Epithelial cell of esophagus (primary cell): ENCODE measurements at places on chromosomes 13 and 19.

GRCh38 chr19:45097776-45098520 lies 5.0 kb downstream of the PPP1R37 start:
- peak; percentile 86 for DNase-seq

DNA sequence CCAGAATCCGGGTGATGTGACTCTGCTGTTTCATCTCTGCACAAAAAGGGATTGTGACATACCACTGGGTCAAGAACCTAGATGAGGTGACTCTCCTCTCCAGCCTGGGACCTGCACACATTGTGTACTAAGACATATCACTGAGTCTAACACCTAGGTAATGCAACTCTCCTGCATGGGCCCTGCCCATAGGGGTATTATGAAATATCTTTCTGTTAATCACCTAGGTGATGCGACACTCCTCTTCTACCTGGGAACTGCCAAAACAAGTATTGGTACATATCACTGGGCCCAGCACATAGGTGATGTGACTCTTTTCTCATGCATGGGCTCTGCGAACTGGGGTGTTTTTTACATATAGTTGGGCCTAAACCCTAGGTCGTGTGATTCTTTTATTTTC lies 35.5 kb upstream of the ZNF254 start:
- DNase-seq = peak; percentile 92

DNA sequence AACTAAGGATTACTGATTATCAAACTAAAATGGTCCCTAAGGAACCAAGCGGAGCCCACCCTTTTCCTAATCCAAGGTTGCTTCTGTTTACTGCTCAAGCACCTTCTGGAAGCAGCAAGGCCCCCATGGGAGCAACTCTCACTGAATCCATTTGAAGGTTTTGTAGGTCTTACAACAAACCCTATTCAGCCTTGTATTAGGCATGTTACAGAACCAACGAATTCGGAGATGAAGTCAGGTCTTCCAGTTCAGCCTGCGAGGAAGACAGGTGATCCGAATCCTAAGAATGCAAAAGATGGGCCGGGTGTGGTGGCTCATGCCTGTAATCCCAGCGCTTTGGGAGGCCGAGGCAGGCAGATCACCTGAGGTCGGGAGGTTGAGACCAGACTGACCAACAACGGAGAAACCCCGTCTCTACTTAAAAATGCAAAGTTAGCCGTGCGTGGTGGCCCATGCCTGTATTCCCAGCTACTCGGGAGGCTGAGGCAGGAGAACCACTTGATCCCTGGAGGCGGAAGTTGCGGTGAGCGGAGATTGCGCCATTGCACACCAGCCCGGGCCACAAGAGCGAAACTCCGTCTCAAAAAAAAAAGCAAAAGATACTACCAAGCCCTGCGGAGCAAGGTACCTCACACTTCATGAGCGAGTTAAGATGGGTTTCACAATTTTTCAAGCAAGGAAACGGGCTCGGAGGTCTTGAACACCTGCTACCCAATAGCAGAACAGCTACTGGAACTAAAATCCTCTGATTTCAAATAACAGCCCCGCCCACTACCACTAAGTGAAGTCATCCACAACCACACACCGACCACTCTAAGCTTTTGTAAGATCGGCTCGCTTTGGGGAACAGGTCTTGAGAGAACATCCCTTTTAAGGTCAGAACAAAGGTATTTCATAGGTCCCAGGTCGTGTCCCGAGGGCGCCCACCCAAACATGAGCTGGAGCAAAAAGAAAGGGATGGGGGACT lies 609 bp downstream of the ZAR1L start:
- DNase-seq = peak; percentile 42

DNA sequence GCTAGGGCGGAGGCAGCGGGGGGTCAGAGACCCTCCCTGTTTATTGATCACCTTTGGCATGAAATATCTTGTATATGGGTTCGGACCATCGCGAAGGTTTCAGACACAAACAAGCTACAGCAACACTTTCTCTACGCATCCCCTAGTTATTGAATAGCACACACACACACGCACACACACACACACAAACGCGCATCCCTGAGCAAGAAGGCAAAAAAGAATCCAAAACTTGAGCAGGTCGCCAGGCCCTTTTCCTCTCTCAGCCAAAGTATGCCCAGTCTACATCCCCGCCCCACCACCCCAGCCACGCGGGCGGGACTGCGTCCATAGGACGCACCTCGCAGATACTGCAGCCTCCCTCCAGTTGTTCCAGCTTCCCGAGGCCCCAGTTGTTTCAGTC lies 16.0 kb downstream of the POU4F1 start:
- no peak for DNase-seq

GRCh38 chr13:25731037-25731436 lies 320.8 kb downstream of the SHISA2 start:
- no peak for DNase-seq

DNA sequence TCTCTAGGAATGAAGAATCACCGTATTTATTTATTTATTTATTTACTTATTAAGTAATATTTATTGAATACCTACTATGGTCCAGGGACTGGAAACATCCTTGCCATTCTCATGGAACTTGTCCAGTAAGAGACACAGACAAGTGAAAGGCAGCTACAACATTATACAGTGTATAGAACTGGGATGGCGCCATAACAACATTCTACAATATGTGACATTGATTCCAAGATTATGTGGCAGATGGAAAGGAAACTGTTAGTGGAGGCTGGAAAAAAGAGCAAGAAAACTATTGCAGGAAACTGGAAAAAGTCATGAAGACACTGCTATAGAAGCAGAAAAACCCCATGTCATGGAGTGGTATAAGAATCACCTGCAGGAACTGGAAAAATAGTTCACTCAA lies 9.4 kb upstream of the TBC1D4 start:
- DNase-seq = no peak

GRCh38 chr19:22807061-22807835 lies 23.3 kb upstream of the ZNF99 start:
- no peak for DNase-seq

GRCh38 chr19:5466814-5467291 lies 11.6 kb downstream of the ZNRF4 start:
- peak; percentile 19 for DNase-seq

DNA sequence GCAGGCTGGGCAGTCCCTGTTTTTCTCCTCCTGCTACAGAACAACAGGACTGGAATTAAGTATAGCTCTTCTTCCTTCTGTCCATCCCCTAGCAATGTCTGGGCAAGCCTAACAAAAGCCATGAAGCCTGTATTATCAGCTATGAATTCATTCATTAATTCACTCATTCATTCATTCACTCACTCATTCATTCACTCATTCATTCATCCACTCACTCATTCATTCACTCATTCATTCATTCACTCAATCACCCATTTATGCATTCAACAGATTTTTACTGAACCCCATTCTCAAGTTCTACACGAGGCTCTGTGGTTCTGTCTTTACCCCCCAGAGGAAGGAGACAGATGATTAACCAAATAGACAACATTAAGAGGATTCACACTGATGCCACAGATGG lies 69.9 kb downstream of the CACNA1A start:
- DNase-seq = no peak

- DNase-seq = no peak
Measured at GRCh38 chr19:29753190-29753933, 38.3 kb upstream of the C19orf12 start.

DNA sequence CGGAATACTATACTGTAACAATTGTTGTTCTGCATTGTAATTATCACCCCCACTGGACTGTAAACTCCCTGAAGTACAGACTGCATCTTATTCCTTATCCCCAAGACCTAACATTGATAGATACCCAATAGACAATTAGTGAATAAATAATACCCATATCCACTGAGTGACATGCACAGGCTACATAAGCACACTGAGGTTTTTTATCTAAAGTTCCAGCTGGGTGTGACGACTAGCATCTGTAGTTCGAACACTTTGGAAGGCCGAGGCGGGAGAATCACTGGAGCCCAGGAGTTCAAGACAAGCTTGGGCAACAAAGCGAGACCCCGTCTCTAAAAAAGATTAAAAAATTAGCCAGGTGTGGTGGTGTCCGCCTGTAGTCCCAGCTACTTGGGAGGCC lies 2.5 kb downstream of the KPNA3 start:
- no peak for DNase-seq

DNA sequence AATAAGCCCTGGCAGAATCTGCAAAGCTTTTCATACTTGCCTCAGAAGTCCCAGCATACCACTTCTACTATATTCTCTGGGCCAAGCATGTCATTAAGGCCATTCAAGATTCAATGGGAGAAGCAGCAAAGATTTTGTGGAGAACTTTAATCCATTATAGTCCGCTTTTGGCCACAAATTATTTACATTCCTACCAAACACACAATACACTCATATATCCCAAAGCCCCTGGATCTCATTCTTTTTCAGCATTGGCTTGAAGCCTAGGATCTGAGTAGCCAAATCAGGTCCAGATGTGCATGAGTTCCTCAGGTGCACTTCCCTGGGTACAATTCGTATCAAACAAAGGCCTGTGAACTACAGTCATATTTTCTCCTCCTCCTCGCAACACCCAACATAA lies 203.4 kb downstream of the NDFIP2 start:
- DNase-seq = no peak

- no peak for DNase-seq
Measured at GRCh38 chr13:112161521-112162301, 94.8 kb downstream of the SOX1 start.

DNA sequence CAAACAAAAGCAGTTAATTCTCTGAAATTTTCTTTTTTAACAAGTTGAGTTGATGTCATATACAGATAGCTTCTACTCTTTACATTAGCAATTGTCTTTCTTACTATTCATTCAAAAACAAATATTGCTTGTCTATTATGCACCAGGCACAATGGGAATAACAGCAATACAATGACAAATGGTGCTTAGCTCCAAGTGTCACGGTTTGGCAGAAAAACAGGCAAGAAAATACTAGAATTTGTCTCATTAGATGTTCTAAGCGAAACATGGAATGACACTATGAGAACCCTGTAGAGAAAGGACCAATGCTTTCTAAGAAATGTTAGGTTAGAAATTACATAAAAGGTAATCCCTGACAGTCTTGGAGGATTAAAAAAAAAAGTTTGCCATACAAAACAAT lies 187.6 kb downstream of the PCDH9 start:
- no peak for DNase-seq

DNA sequence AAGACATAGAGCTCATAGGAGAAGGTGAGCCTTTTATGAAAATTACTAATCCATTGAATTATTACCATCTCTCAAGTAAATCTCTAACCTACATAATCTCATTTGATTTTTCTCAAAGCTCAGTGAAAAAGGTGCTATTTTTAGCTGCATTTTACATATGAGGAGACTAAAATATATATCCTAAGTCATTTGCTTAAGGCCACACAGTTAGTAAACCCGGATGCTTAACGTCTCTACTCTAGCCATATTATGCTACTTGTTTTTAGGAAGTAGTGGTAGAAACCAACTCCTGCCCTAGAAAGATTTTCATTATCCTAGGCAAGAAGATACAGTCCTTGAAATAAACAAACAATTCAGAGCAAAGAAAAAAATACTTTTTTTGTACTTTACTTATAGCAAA lies 108.9 kb downstream of the RBM26 start:
- DNase-seq = no peak

GRCh38 chr13:78430166-78430791 lies 173.1 kb downstream of the POU4F1 start:
- no peak for DNase-seq

DNA sequence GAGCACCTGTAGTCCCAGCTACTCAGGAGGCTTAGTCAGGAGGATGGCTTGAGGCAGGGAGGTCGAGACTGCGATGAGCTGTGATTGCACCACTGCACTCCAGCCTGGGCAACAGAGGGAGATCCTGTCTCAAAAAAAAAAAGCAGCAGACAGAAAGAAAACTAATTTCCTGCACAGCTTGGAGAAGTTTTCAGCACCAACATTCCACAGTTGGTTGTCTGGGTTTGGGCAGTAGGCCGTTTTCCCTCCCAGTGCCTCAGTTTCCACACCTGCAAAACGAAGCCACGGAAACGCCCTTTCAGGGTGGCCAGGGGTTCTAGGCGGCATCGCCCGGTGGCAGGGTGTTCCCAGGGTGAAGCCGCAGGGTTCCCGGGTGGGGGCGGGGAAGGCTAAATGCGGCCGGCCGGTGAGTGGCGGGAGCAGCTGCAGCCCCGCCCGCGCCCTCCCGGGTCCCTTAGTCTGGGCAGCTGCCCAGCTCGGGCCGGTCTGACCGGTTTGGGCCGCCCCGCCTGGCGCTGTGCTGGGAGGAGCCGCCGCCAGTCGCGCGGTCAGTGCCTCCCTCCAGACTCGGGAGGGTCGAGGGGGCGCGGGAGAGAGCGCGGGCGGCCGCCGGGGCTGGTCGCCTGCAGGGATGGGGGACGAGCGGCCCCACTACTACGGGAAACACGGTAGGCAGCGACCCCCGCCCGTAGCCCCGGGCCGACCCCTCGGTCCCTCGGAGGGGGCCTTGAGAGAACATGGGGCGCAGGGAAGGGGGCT lies at the start of gene SLC44A2:
TSS of gene SLC44A2 (plus strand) at position 551 of the 759 bp plus-strand sequence. CDS start at position 632, 81 bp downstream.
- DNase-seq = peak; percentile 85

DNA sequence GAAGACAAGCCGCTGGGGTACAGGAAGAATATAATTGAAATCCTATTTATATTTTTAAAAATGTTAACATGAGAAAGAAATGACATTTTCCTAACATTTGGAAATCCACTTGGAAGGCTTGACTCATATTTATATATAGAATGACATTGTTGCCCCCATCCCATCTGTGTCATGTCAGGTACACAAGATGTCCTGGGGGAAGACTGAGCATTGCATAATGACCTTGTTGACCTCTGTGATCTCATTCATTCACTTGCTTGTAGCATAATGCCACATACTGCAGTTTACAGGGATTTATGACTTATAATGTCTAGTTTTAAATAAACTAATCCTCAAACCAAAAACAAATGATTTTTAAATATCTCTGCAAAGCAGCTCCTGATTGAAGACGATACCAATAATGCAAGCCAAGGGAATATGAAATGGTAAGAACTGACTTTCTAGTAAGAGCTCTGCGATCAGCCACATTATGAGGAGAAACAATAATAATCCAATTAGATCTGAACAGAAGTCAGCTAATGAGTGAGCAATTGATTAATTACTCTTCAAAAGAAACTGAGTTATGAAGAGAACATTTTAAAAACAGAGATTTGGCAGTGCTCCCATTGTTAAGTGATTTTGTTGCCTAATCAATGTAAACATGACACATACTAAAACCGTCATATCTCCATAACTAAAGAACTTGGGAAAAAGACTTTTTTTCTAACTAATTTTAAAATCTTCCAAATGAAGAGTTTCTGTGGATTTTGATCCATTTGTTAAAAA lies 21.2 kb upstream of the VWA8 start:
- peak; percentile 81 for DNase-seq

DNA sequence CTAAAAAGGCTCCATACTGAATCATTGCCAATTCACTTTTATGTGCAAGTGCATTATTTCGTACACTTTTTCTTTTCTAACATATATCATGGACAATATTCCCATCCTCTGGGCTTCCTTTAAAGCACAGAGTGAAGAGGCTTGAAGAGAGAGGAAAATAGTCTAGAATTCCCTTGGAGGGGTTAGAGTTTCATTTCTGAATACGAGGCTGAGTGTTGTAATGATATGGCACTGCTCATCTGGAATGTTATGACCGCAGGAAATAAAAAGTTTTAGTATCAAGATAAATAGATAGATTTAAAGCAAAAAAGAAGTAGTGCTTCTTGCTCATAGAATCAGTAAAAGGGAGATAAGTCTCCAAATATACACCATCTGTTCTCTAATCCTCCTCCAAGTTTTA lies 412.3 kb upstream of the SLITRK1 start:
- no peak for DNase-seq
